ENCODE measurements at places on chromosomes 4 and X.
A peak's percentile ranks its signal among the peaks of the same experiment; 100 is the strongest.

- DNase-seq = no peak
These were observed 103.5 kb upstream of the ENPEP start for GRCh38 chr4:110372485-110372884.

DNA sequence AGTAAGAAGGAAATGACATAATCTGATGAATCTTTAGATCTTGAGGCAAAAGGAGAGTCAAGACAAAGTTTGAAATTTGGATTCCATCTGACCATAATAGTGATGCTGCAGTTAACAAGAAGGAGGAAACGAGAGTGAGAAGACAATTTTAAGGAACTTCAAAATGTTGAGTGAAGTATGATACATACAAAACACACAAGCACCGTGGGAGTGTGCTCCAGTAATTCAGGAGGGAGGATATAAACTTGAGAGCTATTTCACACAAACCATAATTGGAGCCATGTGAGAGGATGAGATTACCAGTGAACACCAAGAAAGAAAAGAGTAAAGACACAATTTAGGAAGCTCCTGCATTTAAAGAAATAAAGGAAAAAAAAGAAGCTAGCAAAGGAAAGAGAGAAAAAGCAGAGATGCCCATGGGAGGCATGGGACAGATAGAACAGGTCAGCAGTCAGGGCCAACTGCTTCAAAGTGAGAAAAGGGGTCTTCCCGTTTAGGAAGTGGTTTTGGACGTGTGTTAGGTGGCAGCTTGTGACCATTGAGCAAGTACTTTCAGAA lies 150.7 kb upstream of the SLC7A11 start:
- DNase-seq = no peak

GRCh38 chr4:177128306-177128705 lies 181.4 kb upstream of the NEIL3 start:
- no peak for DNase-seq

GRCh38 chr4:5465956-5466355 lies 242.4 kb downstream of the EVC2 start:
- no peak for DNase-seq

- no peak for DNase-seq
These were observed 95.9 kb downstream of the EGF start for GRCh38 chr4:110008540-110008939.

GRCh38 chrX:41384051-41384705 lies 50.2 kb downstream of the DDX3X start:
- DNase-seq = peak; percentile 9

DNA sequence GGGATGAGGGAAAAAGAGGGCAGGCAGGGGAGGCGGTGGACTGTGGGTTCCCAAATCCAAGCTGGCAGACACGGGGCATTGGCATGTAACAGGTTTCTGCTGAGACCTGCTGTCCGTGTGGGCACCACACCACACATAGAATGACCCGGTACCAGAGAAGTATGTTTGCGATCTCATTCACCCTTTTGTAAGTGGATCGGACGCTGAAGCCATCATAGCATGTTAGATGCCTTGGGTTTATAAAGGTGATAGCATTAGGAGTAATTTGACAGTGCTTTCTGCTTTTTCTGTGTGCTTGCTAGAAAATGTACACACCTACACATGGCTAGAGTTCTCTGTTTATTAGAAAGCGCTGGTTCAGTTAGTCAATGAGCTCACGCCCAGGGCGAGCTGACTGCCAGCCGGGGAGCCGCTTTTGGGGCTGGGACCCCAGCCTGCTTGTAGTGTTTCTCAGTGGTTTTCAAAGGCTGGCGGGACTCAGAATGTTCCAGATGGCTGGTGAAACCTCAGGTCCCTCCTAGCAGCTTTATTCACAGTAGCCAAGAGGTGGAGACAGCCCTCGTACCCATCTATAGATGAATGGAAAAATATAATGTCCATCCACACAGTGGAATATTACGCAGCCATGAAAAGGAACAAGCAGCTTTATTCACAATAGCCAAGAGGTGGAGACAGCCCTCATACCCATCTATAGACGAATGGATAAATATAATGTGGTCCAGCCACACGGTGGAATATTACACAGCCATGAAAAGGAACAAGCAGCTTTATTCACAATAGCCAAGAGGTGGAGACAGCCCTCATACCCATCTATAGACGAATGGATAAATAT lies 579 bp downstream of the IL3RA start:
- DNase-seq = no peak

DNA sequence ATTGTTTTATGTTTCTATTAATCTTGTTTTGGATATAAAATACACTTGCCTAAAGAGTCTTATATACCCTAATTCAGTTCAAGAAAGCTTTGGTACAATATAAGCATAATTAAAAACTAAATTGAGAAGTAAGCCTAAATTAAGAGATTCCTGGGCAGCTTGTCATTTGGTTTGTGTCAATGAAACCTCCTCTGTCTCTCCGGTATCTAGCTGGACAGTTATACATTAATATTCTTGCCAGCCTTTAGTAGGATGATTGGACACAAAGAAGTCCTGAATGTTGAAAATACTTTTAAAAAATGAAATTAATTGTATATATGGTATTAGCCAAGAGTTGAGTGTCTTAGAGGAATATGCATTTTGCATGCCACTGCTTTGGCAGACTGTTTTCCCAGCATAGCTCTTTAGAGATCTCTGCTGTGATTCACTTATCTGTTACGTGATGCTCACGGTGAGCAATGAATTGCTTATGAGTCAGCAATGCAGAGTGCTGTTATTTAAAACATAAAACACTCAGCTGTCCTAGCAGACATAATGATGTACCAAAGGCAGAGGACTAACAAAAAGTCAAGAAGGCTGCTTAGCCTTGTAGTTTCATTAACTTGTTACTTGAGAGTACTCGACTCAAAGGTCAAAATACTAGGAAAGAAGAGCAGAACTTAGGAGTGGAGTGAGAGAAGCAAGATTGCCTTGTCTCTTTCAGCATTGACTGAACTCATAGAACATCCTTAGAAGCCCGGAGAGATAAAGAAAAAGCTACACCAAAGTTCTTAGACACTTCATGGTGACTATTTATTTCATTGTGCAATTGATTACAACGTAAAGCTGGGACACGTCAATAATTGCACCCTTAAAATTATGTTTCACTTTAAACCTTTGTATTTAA lies 1296.1 kb upstream of the PCDH7 start:
- no peak for DNase-seq

GRCh38 chr4:56981795-56982201 lies 3.1 kb downstream of the POLR2B start:
- no peak for DNase-seq

GRCh38 chr4:110046588-110047049 lies 133.9 kb downstream of the EGF start:
- no peak for DNase-seq

DNA sequence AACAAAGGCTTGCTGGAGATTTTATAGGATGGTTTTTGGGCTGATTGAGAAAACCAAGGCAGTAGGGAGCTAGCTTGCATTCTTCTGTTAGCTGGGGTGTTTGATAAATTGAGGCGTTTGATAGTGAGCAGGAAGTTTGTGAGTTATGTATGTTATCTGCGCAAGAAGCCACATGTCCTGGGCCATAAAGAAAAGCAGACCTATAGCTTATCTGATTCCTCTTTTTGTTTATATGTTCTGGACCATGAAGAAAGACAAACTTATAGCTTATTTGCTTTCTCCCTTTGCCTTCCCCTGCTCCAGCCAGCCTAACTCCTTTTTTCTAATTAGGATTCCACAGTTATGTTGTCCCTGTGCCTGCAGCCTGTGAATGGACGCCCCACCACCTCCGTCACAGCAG lies 9.2 kb downstream of the HNRNPH2 start:
- DNase-seq = no peak

GRCh38 chr4:41683326-41683725 lies 65.2 kb downstream of the PHOX2B start:
- DNase-seq = no peak

DNA sequence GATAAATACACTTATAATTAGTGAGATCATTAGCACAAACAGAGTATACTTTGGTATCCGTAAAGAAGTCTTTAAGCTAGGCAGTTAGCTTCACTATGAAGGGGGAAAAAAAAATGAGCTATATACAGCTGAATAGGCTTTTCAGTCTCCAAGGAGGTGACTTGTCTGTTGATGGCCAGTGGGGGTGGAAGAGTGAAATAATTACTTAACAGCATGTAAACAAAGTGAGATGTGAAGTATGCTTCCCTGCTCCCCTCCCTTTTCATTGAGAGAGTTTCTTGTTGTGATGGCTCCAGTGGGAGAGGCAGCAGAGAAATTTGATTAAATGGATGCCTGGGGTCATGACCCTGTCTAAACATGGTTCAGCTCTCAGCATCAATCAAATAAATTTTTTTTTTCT lies 180.9 kb downstream of the DACH2 start:
- DNase-seq = no peak

GRCh38 chr4:168387091-168387490 lies 68.5 kb upstream of the DDX60 start:
- DNase-seq = no peak

DNA sequence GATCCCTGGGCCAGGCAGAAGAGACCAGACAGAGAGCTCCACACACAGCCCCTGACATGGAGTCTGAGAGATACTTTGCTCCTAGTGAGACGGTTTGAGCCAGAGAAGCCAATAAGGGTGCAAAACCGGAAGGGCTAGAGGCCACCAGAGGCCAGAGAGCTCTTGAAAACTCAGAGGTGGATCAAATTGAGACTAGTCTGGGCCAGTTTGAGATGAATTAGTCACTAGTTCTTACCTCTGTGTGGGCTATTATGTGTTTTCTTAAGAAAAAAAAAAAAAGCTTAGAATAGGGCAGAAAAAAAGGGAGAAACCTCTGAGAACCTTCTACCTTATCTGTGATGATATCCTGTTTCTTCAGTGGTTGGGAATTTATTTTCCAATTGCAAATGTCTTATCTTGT lies 110.4 kb upstream of the EDNRA start:
- DNase-seq = no peak

GRCh38 chr4:72205298-72205697 lies 173.5 kb downstream of the NPFFR2 start:
- DNase-seq = no peak

DNA sequence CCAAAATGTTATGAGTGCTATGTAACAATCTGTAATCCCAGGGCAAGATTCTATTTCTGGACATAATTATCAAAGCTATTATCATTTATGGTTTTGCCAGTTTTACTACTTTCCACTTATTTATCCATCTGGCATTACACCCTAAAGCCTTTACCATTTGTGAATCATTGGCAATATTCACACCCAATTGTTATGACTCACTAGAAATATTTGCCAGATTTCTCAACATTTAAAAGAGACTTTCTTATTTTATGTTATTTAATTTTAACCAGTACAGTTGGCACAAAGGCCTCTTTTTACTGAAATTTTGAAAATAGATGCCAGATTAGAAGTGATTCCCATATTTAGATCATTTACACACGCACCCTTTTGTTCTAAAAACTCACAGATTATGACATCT lies 242.7 kb upstream of the WDFY3 start:
- no peak for DNase-seq

GRCh38 chr4:83440148-83440814 lies 15.3 kb downstream of the HELQ start:
- no peak for DNase-seq

DNA sequence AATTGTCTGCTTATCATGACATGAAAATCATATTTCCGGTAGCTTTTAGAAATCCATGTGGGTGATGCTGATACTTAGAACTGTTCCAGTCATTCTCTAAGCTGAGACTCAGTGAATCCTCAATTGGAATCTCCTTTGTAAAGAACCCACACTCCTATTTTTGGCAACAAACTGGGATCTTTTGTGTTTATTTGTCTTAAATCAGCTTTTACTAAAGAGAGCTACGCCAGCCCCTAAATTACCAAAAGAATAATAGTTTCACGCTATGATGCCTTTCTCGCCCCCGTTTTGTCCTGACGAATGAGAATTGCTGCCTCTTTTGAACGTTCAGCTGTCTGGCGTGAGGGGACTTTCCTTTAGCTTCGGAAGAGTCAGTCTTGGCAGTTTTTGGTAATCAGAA lies 195.9 kb downstream of the SHOX start:
- no peak for DNase-seq

DNA sequence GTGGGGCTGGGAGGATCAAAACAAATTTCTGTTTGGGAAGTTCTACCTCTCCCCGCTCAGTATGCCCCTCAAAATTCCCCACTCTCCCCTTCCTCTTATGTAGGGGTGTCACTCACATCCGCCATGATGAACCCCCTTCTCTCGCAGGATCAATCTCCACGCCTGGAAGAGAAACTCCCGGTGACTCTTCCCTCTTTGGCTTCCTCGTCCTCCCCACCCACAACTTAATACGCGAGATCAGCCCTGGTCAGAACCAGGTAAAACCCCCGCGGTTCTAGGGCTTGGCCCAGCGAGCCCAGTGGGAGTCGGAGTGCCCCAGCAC lies 427 bp downstream of the LAMTOR3 start:
- DNase-seq = no peak

DNA sequence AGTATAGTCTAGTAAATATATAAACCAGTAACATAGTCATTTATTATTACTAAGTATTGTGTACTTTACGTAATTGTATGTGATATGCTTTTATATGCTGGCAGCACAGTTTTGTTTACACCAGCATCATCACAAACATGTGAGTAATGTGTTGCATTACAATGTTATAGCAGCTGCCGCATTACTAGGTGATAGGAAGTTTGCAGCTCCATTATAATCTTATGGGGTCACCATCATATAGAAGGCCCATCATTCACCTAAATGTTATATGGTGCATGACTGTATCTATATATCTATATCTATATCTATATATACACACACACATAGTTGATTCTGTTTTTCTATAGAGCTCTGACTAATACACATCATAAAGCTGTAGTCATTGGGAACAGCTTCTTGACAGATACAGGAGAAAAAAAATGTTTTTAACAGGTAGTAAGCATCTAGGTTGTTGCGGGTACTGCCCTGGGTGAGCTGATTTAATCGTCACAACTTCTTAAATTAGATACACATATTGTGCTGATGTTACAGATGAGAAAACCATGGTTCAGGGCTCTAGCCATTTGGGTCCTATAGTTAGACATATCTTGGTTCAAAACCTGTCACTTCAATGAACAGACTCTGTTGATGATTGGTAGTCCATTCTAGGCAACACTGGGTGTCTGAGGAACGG lies 77.9 kb downstream of the CLNK start:
- no peak for DNase-seq

DNA sequence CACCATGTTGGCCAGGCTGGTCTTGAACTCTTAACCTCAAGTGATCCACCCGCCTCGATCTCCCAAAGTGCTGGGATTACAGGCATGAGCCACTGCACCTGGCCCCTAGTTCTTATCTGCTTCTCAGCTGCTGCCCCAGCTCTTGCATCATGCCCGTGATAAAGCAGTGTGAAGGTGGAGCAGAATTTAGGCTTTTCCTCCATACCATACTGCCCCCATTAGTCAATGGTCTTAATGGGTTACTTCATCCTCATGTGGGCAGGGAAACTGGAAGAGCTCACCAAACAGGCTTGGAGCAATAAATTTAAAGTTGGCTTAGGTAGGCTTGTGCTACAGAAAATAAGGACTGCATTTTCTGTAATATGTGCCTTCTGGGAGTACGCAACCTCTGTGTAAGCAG lies 636.9 kb upstream of the BOD1L1 start:
- no peak for DNase-seq

Data from stimulated activated CD4-positive, alpha-beta T cell treated with anti-CD3 and anti-CD28 coated beads, Interleukin-12 subunit alpha, Interleukin-12 subunit beta, amount 100 ng/mL, for 24 hours (primary cell).